ENCODE measurements at places on chromosomes 1 and 21.
A peak's percentile ranks its signal among the peaks of the same experiment; 100 is the strongest.

DNA sequence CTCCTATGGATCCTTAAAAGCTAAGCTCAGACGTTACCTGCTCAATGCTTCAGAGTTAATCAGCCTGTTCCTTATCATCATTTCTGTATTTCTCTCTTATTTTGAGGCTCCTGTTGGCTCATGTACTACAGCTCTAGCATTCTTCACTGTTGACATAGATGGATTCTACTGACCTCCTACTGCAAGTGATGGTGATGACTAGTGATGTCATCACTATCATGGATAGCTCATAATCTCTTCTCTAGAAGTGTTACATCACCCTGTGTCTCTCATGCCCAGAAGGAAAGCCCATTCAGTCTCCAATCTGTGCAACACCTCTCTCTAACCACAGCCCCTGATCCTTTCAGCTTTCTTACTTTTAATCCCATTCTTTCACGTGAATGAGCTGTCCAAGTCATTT, 168.2 kb upstream of the DPT start:
- DNase-seq: no peak

DNA sequence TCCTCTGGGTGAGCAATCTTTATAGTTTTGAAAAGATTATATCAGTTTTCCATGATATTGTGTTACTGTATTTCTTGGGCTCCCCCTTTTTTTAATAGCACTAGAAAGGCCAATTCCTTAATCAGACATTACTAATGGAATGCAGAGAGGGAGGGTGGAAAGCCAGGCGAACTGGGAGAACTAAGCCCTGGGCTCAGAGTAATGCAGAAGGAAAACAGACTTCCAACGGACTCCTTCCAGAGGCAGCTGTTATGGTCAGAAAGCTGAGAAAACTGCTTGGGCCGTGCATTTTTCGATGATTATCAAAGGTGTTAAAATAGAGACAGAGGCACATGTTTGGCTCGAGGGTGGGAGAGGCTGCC, 206.3 kb downstream of the FOXD2 start:
- no peak for DNase-seq

DNA sequence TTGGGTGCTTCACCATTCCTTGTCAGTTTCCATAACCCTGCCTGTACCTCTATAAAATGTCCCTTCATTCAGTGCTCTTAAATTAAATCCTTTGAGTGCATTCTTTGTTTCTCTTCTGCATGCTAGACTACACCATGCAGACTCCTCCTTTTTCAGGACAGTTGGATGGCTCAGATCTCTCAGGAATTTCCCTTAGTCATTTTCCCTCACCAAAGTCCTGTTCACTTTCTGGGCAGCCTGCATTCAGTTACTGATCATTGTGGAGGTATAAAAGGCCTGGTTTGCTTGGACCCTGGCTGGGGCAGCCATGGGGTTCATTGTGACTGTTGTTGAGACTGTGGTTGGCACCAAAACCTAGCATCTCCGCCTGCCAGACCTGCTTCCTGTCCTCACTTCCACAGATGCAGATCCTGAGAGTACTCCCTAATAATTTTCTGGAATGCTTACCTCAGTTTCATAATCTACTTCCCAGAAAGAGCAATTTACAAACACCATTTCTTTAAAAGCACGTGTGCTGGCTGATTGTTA, 88.4 kb downstream of the PDE4B start:
- DNase-seq: no peak

DNA sequence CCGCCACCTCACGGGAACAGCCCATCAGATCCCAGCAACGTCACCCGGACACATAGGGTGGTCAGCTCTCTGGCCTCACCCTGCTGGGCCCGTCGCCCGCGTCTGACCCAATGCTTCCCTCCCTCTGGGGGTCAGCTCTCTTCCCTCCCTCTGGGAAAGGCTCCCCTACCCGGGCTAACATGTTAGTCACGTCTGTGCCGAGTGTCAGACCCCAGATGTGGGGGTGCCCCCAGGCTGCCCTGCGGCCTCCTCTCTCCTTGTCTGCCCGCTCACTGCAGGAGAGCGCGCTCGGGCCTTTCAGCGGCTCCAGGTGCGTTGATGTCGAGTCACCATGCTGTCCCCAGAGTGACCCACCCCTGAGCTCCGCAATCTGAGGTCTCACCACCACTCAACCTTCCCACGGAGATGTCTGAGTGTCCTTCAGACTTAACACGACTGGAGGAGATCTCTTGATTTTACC, 34.3 kb downstream of the SLC37A1 start:
- DNase-seq: no peak

- no peak for DNase-seq
Observed at GRCh38 chr1:153791648-153792253, 16.5 kb downstream of the SLC27A3 start.

GRCh38 chr1:65279070-65279779, 30.1 kb upstream of the DNAJC6 start:
- DNase-seq: no peak

DNA sequence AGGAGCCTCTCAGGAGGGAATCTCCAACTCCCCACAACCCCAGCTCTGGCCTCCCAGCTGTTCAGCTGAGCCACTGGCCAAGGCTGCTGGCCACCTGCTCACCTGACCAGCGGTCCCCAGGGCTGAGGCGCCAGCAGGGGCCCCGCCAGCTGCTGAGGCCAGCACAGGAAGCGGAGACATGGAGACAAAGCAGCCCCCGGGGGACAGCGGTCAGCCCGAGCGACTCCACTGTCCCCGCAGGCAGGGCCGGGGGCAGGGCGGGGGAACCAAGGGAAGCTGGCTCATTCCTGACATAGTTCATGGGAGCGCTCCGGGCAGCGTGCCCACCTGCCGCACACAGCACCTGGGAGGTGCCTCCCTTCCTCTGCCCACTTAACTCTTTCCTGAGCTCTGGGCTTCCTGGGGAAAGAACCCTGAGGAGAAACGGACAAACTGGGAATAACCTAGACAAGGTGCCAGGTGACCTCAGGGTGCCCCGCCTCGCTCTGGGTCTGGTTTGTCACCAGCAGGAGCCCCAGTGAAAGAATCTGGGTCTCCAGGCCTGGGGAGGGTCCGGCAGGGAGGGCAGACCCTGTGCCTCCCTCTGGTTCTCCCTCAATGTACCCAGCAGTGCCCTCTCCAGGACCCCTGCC, 10.7 kb downstream of the EPHA2 start:
- peak; percentile 58 for DNase-seq

- no peak for DNase-seq
Observed at GRCh38 chr21:31729622-31730343, 2.1 kb downstream of the SCAF4 start.

GRCh38 chr1:59397139-59397858, 100.4 kb downstream of the FGGY start:
- DNase-seq: no peak

DNA sequence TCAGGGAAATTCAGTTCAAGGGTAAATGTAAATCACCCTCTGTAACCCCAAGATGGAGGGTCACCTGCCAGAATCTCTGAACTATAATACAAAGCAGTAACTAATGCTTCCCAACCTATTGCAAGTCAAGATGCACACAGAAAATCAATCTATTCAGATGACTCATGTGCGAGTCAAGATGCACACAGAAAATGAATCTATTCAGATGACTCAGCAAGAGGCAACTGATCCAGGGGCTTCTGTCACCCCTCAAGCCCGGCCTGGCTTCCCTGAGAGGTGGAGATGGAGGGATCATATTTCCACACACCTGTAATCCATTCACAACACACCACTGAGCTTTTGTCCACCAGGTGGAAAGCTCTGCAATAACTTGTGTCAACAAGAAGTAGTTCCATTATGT, 17.4 kb upstream of the HIVEP3 start:
- peak; percentile 95 for DNase-seq

- DNase-seq: no peak
Observed at GRCh38 chr1:9891207-9891606, 18.9 kb downstream of the CTNNBIP1 start.

DNA sequence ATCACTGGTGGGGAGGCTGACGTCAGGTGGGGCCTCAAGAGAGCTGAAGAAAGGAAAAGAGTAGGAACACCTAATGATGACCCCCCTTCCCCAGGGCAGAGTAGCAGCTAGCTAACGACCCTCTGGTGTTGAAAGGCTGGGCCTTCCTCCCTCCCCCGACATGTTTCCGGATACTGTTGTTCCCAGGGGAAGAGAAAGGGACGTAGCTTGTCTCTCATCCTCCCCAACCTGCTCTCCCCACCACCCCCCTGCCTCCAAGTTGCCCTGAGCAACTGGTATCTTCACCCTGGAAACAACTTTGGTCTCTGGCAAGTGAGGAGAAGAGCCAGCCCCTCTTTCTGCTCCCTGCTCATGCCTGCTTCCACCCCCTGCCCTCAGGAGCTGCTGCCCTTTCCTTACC, 2.4 kb downstream of the SEMA6C start:
- no peak for DNase-seq

DNA sequence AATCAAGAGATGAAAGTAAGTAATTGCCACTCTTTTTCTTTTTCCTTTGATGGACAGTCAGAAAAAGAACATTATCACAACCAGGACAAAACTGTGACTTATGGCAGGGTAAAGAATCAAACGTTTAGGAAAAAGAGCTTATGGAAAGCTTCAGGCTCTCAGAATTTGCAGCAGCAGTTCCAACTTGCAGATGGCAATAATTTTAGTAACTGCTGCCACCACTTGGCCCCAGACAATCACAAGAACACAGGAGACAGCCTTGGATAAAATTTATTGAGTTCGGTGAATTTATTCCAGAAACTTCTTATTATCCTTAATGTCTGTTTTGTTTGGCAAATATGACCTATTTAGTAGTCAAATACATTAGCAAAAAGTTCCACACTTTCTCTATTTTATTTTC, 804.4 kb downstream of the BRINP3 start:
- DNase-seq: no peak

DNA sequence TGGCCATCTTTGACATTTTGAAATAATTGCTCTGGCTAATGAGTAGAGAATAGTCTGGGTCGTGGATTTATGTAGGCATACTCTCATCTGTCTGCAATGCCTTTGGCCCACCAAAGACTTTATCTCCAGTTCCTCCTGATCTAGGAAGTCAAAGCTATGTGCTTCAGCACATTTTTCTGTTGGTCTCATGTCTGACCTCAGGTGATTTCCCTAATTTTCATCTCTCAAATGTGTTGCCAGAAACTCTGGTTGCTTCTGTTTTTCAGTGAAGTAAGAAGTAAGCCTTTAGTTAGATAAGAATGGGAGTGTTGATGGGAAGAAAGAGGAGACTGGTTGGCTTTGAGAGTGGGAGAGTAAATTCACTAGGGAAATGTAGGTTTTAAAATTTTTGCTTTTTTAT, 66.4 kb downstream of the GPR88 start:
- DNase-seq: no peak

GRCh38 chr1:50603274-50604271, 180.3 kb upstream of the DMRTA2 start:
- peak; percentile 96 for DNase-seq

- DNase-seq: no peak
Observed at GRCh38 chr1:66333466-66334199, 200.3 kb upstream of the SGIP1 start.

DNA sequence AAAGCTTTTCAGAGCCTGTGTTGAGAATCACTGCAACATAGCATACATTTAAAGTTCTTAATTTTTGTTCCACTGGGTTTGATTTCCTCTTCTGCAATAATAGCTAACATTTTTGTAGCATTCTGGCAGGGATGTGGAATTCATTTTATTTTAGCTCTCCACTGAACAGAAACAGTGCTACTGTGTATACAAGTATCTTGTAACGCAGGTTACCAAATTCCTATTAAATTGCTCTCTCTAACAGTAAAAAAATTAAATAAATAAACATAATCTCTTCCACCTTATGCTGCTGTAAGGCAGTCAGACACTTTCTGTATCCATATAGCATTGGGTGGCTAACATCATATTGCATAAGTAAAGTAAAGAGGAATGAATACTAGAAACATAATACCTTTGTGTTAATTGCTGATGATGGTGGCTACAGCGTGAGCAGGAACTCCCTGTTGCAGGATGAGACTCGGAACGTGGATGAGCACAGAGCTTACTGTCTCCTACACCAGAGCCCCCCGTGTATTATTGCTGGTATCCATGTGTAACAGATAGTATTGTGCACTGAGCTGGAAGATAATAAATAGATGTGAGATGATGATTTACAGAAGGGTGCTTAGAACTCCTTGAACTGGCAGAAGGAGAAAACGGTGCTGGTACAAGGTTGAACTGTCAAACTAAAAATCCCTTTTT, 276.9 kb upstream of the SNX7 start:
- peak; percentile 83 for DNase-seq

GRCh38 chr1:171226747-171227370, 21.4 kb upstream of the FMO1 start:
- peak; percentile 22 for DNase-seq

GRCh38 chr1:44282704-44283426, 69.6 kb downstream of the DMAP1 start:
- no peak for DNase-seq

All from NCI-H2171 treated with DMSO at 0.1 percent for 48 hours (cell line).